ENCODE measurements at places on chromosomes 13 and 19.

DNA sequence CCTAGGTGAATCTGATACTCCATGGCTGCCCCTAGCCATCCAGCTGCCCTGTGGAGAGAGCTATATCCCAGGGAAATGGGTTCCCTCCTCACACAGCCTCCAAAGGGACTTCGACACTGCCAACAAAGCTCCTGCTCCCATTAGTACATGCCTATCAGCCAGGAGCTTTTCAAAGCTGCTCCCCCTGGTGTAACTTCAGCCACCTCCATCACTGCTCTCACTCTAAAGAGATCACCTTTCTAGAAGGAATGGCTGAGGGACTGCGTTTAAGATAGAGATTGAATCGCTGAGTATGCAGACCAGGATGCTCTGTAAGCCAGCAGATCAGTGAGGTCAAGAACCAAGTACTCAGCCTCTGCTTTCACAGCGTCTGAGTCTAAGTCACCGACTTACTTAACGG, 213.7 kb downstream of the NALCN start:
- no peak for DNase-seq

- no peak for DNase-seq
These were observed 577.9 kb downstream of the IRS2 start for GRCh38 chr13:109208522-109208921.

GRCh38 chr13:75947448-75947847, 311.3 kb downstream of the LMO7 start:
- no peak for DNase-seq

- no peak for DNase-seq
These were observed 426.1 kb downstream of the TSHZ3 start for GRCh38 chr19:30923096-30923495.

GRCh38 chr19:56942756-56943155, 102.2 kb upstream of the PEG3 start:
- no peak for DNase-seq

GRCh38 chr19:474126-475078, 13.6 kb upstream of the SHC2 start:
- DNase-seq, result no peak

- DNase-seq, result no peak
These were observed 42.4 kb downstream of the WASF3 start for GRCh38 chr13:26599860-26600259.

DNA sequence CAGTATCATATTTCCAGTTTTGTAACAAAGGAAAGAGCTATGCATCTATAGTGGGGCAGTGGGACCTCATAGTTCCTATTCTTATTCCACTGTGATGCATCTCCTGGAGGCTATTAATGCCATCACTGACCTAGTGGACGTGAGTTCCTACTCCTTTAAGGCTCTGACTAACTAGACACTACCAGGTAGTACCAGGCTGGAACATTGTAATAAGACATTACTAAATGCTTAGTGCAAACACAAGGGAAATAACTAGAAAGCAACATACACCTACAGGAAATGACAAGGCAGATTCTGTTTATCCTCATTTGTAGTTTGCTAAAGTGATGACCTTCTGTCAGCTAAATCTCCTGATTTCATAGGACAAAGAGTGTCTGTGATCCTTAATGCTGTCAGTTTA, 192.5 kb downstream of the POSTN start:
- DNase-seq, result no peak

DNA sequence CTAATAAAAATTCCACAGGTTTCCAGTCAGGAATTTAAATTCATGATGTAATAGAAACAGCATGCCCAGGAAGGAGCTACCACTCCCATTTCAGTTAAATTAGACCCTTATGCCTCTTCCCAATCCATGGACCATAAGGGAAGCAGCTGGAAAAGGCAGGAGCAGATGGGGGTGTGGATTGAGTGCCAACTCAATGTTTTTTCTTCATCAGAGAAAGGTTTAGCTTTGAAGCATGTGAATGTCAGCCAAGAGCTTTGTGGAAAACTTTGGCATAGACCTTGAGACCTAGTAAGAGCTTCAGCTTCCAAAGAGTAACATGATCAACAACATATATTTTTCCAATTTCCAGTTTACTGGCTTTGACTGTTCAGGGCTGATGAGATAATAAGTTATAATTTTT, 2139.9 kb downstream of the PCDH9 start:
- no peak for DNase-seq

GRCh38 chr13:20431687-20432384, 93.8 kb downstream of the CRYL1 start:
- DNase-seq, result no peak

DNA sequence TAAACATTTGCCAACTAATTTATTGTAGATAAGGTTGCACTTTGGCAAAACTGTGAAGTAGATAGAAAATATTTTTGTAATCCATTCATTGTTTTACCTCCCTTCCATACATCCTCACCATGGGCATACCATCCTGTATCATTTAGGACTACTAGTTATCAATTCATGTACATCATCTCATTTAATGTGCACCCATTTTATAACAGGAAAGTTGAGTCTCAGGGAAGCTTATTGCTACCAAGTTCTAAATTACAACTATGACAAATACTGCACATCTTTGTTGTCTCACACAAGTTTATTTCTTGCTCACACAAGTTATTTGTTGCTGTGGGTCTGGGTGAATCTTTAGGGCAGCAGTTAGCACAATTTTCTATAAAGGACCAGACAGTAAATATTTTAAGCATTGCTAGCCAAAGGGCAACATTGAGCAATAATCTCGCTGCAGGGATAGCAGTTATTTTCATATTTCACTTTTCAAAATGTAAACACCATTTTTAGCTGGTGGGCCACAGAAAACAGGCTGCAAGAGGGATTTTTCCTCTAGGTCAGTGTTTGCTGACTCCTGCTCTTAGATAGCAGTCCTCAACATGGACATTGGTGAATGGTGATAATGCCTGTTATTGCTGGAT, 276.5 kb downstream of the GPC6 start:
- no peak for DNase-seq

DNA sequence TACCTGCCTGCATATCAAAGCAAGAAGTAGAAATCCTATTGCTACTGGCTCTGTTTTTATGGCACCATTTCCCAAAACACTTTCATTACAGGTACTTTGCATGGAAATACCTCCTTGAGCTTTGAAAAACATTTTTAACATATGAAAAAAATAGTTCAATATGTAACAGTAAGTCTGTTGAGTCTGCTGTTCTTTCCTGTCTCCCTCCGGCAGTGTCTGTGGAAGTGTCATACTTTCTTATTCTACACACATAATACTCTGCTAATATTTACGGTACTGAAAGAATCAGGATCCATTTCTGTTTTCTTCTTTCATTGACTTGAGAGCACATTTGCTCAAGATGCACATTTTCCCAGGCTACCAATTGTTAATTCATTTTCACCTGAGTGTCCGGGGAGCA, 8.2 kb upstream of the SERTM1 start:
- DNase-seq, result no peak

GRCh38 chr19:50368649-50369570, 3.5 kb upstream of the NAPSA start:
- DNase-seq, result no peak

DNA sequence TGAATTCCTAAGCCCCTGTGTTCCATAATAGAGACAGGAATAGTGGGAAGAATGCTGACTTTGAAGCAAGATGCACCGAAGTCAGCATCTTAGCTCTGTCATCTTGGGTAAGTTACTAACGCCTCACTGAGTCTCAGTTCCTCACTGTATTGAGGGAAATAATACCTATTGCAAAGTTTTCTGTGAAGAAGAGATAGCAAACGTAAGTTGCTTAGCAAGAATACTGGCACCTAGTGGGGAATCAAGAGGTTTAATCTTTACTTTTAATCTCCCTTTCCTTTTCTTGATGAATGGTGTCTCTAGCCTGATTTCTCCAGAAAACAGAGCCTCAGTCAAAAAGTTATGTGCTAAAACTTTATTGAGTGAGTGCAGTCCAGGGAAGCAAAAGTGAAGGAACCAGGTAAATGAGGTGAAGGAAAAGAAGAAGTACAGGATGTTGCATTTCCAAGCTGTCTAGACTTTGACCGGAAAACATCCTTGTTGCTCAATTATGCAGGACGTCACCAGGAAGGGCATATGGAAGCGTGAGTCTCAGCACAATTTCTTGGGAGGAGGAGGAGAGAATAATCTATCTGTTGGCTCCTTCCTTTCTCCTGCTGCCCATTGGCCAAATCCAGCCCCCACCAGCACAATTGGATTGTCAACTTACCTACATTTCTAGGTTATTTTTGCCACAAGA, 210.0 kb downstream of the B3GLCT start:
- no peak for DNase-seq

- DNase-seq, result no peak
These were observed 6.8 kb downstream of the RASA3 start for GRCh38 chr13:114125589-114125988.

- DNase-seq, result no peak
These were observed 104.7 kb upstream of the CLDN10 start for GRCh38 chr13:95447814-95448213.

GRCh38 chr19:43572171-43572588, 3.1 kb downstream of the XRCC1 start:
- no peak for DNase-seq

- DNase-seq, result peak; percentile 49
These were observed 29.7 kb downstream of the GPX4 start for GRCh38 chr19:1133471-1133929.

- no peak for DNase-seq
These were observed 42.1 kb upstream of the UQCRFS1 start for GRCh38 chr19:29255006-29255405.

GRCh38 chr13:112781881-112782361, 92.1 kb downstream of the ATP11A start:
- DNase-seq, result no peak

GRCh38 chr19:34959021-34959420, 5.0 kb downstream of the ZNF792 start:
- no peak for DNase-seq

DNA sequence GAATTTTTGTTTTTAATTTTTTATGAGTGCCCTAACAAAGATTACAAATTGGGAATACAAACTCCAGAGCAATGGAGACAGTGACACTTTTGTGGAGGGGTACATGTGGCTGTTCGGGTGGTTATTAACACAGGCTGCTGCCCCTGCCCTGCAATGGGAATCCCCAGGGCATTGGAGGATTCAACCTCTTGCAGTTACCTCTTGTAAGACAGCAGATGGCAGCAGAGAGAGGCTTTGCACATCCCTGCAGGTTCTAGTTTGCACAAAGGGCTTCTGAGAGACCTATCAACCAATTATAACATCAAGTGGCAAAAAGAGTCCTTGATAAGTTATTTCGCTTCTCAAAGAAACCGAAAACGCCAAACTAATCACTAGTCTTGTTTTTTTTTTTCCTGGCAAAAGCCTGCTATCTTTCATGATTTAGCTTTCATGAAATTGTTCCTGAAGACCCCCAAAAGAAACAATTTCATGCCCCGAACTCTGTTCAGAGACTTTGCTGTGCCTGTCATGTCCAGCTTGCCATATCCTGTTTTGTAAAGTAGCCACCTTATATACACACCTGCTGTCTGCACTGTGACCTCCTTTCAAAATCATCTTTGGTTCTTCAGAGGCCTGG, 10.4 kb downstream of the GJB2 start:
- no peak for DNase-seq

- no peak for DNase-seq
These were observed 10.8 kb downstream of the RASA3 start for GRCh38 chr13:114121496-114122126.

- no peak for DNase-seq
These were observed 58.4 kb downstream of the F2RL3 start for GRCh38 chr19:16946951-16947940.

DNA sequence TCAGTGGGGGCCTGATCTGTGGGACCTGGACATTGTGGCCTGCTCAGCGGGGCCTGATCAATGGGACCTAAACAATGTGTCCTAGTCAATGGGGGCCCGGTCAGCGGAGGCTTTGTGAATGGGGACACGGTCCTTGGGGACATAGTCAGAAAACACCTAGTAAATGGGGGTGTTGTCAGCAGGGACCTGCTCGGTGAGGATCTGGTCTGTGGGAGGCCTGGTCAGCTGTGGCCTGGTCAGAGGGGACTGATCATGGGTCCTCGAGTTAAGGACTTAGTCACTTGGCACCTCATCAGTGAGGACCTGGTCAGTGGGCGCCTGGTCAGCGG, 44.5 kb upstream of the TPM4 start:
- no peak for DNase-seq

DNA sequence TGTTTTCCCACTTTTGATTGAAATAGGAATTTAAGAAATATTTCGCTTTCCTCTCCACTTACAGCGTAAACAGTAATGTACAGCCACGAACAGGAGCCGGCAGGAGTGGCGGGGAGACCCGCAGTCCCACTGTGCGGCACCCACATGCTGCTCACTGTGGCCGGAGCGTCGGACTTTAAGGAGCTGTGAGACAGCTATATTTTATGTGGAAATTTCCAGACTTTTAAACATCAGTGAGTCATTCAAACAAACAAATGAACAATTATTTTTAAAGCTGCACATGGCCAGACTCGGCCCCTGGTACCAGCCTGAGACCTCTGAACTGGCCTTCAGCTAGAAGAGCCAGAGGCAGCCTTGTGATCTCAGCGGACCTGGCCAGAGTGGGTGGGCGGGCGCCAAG, 52.5 kb downstream of the CRYL1 start:
- DNase-seq, result no peak

GRCh38 chr13:110352735-110353134, 45.7 kb downstream of the COL4A2 start:
- no peak for DNase-seq

GRCh38 chr13:97344265-97345175, 89.4 kb upstream of the RAP2A start:
- no peak for DNase-seq

- DNase-seq, result no peak
These were observed 19.7 kb upstream of the COG3 start for GRCh38 chr13:45445053-45445452.

All from stimulated activated CD4-positive, alpha-beta T cell treated with anti-CD3 and anti-CD28 coated beads, TNF-alpha, amount 100 ng/mL, for 1 hour (primary cell).